ENCODE measurements at places on chromosomes 12 and 14.

- DNase-seq: no peak
These were observed 39.0 kb downstream of the CKB start for GRCh38 chr14:103483600-103483999.

DNA sequence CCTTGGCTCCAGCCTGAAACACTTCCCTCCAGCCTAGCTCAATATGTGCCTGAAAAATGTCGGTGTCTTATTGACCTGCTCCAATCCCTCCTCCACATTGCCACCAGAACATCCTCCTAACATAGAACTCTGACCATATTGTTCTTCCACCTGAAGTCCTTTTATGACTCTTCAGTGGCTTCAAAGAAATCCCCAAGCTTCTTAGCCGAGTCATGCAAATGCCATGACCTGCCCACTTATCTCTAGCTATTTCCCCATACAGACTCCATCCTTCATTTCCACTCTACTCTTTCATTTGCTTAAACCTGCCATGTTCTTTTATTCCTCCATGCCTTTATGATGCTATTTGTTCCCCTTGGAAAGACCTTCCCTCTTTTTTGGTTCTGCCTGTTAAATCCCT is 568.6 kb downstream of the ETNK1 start:
- DNase-seq: no peak

DNA sequence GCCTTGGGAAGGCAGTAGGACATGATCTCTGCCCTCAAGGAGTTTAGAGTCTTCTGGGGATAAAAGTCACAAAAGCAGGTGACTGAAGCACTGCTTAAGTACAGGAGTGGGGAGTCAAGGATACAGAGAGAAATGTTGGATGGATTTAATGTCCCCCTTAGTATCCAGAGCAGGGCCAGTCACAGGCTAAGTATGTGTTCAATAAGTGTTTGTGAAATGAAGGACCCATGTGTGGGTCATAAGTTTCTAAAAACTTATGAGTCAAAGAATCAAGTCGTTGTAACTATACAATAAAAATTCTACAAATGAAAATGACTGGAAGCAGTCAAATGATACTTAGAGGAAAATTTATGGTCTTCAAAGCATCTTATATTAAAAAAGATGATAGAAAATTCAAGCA is 25.1 kb downstream of the KRT80 start:
- no peak for DNase-seq

DNA sequence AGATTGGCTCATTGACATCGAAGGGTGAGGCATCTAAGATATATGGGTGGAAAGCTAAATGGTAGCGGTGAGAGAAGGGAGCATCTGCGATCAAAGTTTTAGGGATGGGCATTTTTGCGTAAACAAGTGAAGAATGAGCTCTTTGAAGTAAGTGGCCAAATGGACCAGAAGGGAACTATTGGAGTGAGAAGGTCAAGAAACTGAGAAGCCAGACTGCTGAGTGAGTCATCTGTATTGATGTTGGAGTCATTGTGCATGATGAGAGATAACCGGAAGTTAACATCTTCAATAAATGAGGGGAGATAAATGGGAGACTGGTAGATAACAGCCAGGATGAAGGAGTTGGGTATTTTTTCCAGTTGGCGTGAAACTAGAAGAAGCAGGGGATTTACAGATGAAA is 271.9 kb upstream of the PDE3A start:
- DNase-seq: no peak

DNA sequence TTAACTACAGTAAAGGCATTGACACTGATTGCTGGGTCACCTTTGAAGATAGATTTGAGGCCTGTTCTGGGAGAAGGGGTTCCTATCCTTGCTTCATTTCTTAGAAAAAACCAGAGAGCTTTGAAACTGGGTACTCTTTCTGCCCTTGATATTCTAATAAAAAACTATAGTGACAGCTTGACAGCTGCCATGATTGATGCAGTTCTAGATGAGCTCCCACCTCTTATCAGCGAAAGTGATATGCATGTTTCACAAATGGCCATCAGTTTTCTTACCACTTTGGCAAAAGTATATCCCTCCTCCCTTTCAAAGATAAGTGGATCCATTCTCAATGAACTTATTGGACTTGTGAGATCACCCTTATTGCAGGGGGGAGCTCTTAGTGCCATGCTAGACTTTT is 36.4 kb downstream of the CAND1 start:
- no peak for DNase-seq

DNA sequence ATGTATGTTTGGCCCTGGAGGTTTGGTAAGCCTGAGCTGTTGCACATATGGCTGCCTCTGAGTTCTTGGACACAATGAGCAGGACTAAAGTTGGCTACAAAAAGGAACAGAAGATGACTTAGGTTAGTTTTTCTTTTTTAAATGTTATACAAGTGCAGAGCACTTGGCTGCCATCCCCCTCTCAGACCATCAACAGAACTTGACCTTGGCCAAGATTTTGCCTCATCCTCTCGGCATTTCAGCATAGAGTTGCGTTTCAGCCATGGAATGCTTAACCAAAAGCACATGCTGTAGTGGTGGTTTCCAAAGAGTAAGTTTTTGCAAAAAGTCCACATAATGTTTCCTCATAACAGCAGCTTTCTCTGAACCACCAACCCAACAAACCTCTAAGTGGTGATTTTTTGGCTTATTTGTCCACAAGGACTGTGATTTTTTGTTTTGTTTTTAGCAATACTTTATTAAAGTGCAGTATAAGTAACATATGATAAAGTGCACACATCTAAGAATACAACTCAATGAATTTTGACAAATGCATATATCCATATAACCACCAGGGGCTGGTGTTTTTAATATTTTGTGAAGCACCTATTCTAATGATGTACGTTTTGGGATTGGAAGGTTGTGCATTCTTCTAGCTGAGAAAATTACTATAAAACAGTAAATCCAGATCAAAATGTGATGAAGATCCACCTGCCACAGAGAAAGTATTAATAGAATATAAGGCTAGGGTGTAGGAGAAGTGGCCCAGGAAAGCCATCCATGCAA is 12.1 kb upstream of the GALNT16 start:
- no peak for DNase-seq

- no peak for DNase-seq
These were observed 264.7 kb upstream of the PRICKLE1 start for GRCh38 chr12:42854208-42854607.

- DNase-seq: no peak
These were observed 900 bp upstream of the DPF3 start for GRCh38 chr14:72894623-72895378.

DNA sequence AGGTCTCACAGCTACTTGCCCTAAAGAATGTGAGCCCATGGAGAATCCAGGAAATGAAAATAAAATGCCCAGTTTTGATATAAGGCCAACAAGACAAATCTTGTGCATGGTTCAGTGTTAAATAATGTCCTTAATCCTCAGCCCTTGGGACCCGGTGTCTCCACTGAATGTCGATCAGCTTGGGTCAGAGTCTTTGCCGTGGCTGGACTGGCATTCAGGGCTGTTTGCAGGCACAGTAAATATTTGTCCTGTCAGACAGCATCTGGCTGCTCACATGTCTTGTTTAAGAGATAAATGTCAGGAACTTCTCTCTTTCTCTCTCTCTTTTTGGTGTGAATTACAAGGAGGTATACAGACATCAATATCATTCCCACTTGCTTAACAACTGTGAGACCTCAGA is 452.5 kb downstream of the FUT8 start:
- DNase-seq: no peak

GRCh38 chr14:47392326-47392725 is 283.1 kb downstream of the MDGA2 start:
- DNase-seq: no peak

GRCh38 chr14:84807673-84808072 is 722.3 kb upstream of the FLRT2 start:
- no peak for DNase-seq

GRCh38 chr12:50845021-50845647 is 2.4 kb downstream of the TMPRSS12 start:
- no peak for DNase-seq

DNA sequence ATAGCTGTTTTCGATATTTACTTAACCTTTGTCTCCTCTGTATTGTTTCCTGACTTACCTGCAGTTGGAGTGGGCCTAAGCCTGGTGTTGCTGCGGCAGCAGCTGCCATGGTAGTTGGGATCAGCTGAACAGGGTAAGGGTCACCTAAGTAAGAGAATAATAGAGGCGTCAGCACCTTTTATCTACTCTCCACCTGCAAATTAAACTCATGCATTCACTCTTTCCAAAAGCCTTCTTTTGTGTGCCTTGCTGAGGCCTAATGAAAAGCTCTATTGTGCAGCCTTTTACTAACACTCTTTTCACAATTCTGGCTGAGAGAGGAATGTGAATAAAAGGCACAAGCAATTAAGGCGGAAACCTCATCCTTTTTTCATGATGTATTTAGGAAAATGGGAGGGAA is 308.7 kb downstream of the SOX5 start:
- DNase-seq: no peak

- DNase-seq: no peak
These were observed 123.6 kb upstream of the SLC16A7 start for GRCh38 chr12:59472273-59472672.

GRCh38 chr14:27712364-27712763 is 1054.2 kb upstream of the FOXG1 start:
- DNase-seq: no peak

DNA sequence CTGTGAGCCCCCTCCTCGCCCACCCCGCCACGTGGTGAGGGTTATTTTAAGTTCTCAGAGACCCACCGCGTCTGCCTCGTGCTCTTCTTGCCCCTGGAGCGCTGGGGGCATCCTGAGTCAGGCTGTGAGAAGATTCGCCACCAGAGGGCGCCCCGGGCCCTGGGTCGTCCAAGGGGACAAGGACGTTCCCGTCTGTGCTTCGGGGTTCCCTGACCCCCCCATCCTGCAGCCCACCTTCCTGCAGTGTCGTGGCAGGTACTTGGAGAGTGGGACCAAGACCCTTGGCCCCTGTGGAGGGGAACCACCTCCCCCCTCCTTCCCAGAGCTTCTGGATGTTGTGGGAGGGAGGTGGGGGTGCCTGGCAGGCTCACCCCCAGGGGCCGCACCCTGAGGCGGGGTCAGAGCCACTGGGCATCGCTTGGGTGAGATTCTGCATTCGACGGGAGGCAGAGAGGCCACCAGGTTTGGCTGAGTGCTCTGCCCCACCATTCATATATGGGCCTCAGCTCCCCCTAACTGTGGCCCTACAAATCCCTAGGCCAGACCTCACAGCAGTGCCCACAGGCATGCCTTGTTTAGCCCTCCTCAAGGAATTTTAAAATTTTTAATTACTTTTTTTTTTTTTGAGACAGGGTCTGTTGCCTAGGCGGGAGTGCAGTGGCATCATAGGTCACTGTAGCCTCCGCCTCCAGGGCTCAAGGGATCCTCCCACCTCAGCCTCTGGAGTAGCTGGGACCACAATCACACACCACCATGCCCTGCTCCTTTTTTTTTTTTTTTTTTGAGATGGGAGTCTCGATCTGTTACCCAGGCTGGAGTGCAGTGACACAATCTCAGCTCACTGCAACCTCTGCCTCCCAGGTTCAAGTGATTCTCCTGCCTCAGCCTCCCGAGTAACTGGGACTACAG is 17.0 kb downstream of the RHOF start:
- DNase-seq: peak; percentile 96

DNA sequence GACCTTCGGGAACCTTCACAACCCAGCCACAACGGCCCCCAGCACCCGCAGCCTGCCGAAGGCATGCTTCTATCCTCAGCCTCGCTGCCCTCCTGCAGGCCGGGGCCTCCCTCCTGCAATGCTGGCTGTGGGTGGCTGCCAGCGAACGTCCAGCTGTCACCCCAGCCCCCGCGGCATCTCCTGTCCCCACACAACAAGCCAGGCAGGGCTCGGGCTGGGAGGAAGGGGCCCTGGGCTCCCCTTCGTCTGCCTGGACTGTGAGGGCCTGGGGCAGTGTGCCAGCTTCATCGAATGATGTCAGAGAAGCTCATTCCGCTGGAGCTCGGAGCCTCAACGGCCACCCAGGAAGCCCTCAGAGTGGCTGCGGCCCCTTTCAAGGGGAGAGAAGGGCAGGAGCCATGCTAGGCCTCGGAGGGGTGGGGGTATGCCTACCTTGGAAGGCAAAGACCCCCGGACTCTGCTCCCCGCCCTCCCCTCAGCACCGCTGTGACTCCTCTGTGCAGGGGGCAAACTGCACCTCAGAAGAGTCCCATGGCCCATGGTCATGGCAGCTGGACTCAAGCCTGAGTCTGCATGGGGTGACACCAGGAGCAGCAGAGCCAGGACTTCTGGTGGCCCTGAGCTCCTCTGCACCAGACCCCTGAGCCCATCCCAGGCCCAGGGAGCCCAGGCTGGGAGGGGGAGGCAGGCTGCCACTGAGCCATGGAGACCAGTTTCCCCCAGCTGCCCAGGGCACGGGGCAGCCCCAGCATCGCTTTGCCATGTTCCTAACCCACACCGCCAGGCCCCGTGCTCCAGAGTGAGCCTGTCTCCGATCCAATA is 24.7 kb upstream of the C14orf180 start:
- DNase-seq: no peak

- DNase-seq: no peak
These were observed 19.7 kb downstream of the DUSP16 start for GRCh38 chr12:12542964-12543363.

GRCh38 chr12:119659289-119659897 is 8.5 kb upstream of the PRKAB1 start:
- no peak for DNase-seq

DNA sequence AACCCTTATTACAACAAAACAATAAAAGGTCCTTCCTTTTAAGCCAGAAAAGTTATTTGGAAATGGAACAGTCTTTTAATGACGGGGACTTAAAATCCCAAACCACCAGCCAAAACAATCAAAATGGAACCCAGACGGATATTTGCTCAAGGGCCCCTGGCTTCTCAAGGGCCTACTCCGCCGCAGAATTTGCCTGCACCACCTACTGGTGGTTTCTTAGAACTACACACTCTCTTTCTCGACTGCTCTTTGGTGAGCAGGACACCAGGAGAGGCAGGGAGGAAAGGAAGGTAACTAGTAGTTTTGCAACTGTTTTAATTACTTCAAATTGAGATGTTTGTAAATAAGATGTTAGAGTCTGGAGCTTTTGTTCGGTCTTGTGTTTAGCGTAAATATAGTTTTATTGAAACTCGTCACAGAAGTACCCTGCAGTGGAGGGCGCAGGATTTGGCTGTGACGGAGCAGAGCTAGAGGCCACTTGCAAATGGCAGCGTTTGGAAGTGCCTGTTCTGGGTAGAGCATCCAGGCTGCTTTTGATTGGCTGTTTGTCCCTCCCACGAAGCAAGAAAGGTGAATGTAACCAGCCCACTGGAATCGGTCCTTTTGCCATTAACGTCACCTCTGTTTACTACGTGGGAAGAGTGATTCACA is 238.5 kb downstream of the CACNA1C start:
- DNase-seq: no peak

- no peak for DNase-seq
These were observed 23.0 kb upstream of the GPR132 start for GRCh38 chr14:105087963-105088811.

DNA sequence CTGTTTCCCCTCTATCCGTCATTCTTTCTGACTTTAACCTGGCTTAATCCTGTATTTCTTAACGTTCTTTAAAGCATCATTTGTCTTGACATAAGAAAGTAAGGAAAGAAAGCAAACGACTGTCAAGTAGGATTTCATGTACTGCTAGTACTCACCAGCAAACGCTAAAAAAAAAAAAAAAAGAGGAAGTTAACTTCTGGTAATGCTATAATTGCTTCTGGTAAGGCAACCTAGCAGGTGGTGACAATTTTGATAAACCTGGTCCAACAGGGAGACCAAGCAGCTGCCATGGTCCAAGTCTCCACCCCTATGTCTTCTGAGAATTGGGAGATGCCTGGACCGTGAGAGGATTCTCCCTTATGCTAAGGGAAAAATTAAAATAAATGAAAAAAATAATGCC is 306.6 kb downstream of the DAD1 start:
- no peak for DNase-seq

GRCh38 chr14:24315807-24316596 is 4.7 kb downstream of the LTB4R start:
- no peak for DNase-seq

Measured in stimulated activated CD4-positive, alpha-beta T cell treated with anti-CD3 and anti-CD28 coated beads, Interleukin-1b, Interleukin-23, amount 100 ng/mL, for 1 hour (primary cell).